ENCODE measurements at places on chromosomes 7 and 10. TPM values are rescaled to one million over a fixed set of nuclear protein-coding genes. Genes with fewer than 3 reads are reported as not detected.
A peak's percentile ranks its signal among the peaks of the same experiment; 100 is the strongest.

The CDC14C gene
- total RNA-seq = not detected

DNA sequence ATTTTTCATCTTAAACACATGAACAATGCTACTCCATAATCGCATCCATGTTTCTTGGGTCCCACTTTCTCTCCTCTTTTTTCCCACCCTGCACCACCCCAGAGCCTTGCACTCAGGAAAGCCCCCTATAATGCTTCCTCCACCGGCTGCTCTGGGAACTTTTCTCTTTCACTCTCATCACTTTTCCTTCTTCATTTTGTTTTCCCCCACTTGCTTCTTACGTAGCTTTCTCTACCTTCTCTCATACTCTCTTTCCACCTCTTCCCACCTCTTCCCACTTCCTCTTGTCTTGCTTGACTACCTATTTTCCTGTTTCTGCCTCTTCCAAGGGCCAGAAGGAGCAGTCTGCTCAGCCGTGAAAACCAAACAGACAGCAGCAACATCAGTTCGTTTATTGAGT is 229.5 kb upstream of the RHOBTB1 start:
- H3K4me3 ChIP-seq = no peak overlapping the region
- no peaks in the 10 kb centered on the region for H3K27me3 ChIP-seq
- no peak overlapping the region for H3K27ac ChIP-seq
- DNase-seq = no peak
- no peaks in the 10 kb centered on the region for H3K36me3 ChIP-seq
- H3K4me1 ChIP-seq = peaks cover 17% of the 10 kb centered on the region

- H3K36me3 ChIP-seq = no peaks in the 10 kb centered on the region
- peaks cover 4% of the 10 kb centered on the region for H3K27me3 ChIP-seq
- H3K27ac ChIP-seq = no peak overlapping the region
Observed at GRCh38 chr7:49771427-49772176, 1.8 kb upstream of the VWC2 start.

The ZNF716 gene
- total RNA-seq = not detected

The SPAG6 gene
- total RNA-seq = not detected

DNA sequence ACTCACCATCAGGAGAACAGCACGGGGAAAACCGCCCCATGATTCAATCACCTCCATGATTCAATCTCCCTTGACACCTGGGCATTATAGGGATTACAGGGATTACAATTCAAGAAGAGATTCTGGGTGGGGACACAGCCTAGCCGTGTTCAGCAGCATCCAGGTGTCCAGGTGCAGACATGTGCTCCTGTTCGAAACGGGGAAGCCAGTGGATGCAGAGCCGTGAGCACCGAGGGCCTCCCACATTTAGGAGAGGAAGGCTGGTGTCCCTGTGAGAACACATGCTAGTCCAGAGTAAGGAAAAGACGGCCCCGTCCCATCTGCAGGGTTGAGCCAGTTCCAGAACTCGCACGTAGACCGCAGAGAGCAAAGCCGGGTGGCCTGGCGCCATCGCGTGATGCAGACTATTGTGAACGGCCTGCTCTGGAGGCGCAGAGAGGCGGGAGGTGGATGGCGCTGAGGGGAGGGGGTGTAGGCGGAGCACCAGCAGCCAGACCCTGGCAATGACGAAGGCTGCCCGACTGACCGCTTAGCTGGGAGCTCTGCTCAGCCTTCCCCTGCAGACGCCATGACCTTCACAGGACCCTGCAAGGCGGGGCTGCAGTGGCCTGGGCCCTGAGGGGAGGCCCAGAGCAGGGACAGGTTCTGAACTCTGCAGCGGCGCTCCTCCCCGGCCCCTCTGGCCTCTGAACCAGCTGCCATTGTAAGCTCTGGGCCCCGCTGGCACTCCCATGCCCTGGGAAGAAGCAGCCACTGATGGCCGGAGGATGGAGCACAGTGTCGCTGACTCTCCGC is 141.6 kb upstream of the TCERG1L start:
- H3K36me3 ChIP-seq = no peaks in the 10 kb centered on the region
- DNase-seq = no peak
- H3K27ac ChIP-seq = no peak overlapping the region
- no peak overlapping the region for H3K4me3 ChIP-seq
- H3K27me3 ChIP-seq = peaks cover 11% of the 10 kb centered on the region

DNA sequence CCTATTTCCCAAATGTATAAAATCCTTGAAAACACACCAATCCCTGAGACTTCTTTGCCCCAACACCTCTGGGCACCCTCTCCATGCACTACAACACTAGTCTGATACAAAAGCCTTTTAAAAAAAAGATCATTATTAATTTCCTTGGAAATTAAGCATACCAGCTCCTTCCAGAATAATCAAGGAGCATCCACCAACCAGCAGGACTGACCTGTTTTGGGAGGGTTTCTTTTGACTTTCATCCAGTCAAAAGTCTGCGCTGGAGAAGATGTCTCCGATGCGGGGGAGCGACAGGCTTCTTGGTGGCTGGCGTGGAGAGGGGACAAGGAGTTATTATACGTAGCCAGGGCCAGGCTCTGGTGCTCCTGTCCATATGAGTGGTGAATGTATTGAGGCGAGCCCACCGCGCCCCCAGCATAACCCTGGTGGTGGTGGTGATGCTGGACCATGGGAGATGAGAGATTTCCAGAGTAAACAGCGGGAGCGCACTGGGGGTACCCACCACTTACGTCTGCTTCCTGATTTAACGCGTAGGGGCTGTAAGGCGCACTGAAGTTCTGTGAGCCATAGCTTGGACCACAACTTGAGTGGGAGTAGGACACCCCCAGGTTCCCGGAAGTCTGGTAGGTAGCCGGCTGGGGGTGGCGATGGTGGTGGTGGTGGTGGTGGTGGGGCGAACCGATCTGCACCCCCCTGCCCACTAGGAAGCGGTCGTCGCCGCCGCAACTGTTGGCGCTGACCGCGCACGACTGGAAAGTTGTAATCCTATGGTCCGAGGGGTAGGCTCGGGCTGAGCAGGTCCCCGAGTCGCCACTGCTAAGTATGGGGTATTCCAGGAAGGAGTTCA is 527 bp downstream of the HOXA1 start:
- peaks cover 62% of the 10 kb centered on the region for H3K27me3 ChIP-seq
- H3K36me3 ChIP-seq = no peaks in the 10 kb centered on the region
- H3K4me3 ChIP-seq = peak overlapping the region; percentile 66
- peak; percentile 61 for DNase-seq
- peaks cover 23% of the 10 kb centered on the region for H3K4me1 ChIP-seq
